ENCODE measurements at places on chromosomes 7 and 10.

DNA sequence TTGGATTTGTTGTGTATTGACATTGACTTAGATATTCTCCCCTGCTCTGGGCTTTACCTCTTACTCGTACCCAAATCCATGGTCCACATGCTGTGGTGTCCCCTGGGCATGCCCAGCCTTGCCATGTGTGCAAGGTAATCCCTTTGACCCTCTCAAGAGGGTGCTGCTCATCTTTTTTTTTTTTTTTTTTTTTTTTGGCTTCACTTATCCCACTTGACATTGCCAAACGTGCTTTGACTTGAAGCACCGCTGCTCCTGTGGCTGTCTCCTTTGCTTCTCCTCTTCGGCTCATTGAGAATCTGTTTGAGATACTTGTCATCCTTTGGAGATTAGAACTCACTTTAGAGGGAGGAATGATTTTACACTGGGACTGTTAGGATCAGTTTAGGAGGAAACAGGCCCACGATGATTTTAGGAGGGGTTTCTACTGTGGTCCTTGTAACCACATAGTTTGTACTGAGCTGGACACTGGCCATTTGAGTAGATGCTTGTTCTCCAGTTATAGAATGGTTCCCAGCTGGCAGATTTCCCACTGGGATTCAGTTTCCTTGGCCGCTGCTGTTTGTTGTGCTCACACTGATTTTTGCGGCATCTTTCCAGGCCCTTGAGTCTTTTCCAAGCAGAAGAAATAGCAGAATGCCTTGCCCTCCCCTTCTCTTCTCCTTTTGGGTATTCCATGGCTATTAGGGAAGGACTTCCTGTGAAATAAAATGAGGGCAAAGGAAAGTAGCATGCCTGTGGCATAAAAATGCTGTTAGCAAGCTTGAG is 184.8 kb downstream of the AUTS2 start:
- no peak for DNase-seq

GRCh38 chr7:76514926-76515771 is 4.8 kb downstream of the UPK3B start:
- DNase-seq, result no peak

GRCh38 chr7:45088821-45089340 is at the start of gene NACAD:
Gene NACAD (minus strand): TSS chr7:45088969. CDS start chr7:45088894, 75 bp downstream.
- no peak for DNase-seq

- DNase-seq, result no peak
Observed at GRCh38 chr10:29435809-29436501, 147.1 kb downstream of the LYZL1 start.

DNA sequence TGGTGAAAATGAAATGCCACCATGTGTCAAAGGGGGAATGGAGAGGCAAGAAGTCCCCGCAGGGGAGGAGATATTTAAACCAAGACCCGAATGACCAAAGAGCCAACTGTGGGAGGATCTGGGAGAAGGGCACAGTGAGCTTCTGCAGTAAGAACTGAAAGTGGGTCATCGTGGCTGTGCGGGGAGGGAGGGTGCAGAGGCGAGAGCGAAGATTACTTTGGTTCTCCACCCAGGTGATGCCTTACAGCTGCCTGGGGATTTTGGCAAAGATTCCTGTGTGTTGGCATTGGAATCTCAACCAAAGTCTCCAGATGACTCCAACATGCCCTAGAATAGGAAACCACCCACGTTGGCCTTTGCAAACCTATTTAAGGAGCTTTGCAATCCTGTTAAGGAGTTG is 44.2 kb upstream of the ADAM12 start:
- DNase-seq, result no peak

DNA sequence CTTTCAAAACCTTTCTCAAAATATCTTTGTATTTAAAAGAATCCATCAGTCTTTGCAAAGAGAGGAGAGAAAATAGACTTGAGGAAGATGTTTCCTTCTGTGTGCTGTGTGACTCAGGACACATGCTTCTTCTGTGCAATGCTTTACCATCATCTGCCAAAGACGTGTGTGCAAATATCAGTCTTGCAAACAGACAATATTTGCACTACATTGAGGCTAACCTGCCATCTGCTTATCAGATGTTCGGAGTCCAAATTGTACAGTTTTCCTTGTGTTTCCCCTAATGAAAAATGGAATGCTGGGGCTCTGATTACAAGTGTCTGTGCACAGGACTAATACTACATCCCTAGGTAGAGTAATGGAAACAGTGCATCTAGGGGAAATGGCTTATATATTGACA is 353.1 kb upstream of the LRRTM3 start:
- DNase-seq, result no peak

DNA sequence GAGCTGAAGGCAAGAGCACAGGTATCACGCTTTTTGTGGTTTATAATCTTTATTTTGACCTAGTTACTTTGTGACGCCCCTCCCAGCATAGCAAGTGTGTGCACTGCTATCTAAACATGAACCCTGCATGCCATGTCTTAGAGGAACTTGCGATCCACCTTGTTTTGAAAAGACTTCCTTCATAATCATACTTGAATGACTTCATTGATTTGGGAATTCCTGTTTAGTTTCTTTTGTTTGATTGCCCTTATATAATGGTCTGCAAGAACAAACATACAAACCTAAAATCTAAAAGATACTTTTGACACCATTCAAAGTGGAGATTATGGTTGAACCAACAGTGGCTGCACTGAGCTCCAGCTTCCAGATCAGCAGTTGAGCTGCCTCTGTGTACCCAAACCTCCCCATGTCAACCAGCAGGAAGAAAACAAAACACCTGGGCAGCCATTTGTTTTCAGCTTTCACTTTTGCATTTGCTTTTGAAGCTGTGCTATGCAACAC is 132.6 kb downstream of the CELF2 start:
- DNase-seq, result no peak

- no peak for DNase-seq
Observed at GRCh38 chr10:131743190-131744151, 157.3 kb upstream of the PPP2R2D start.

- no peak for DNase-seq
Observed at GRCh38 chr10:128268015-128268722, 141.9 kb upstream of the MKI67 start.

All from cortex of kidney (tissue), 1 donor.